ENCODE measurements at places on chromosomes 3 and 15.

GRCh38 chr3:9507586-9508578 lies 45.7 kb downstream of the LHFPL4 start:
- no peak for DNase-seq

GRCh38 chr3:72904163-72904562 lies 16.3 kb downstream of the GXYLT2 start:
- no peak for DNase-seq

- DNase-seq, result peak; percentile 19
These were observed 8.3 kb downstream of the HDGFL3 start for GRCh38 chr15:83199288-83199687.

DNA sequence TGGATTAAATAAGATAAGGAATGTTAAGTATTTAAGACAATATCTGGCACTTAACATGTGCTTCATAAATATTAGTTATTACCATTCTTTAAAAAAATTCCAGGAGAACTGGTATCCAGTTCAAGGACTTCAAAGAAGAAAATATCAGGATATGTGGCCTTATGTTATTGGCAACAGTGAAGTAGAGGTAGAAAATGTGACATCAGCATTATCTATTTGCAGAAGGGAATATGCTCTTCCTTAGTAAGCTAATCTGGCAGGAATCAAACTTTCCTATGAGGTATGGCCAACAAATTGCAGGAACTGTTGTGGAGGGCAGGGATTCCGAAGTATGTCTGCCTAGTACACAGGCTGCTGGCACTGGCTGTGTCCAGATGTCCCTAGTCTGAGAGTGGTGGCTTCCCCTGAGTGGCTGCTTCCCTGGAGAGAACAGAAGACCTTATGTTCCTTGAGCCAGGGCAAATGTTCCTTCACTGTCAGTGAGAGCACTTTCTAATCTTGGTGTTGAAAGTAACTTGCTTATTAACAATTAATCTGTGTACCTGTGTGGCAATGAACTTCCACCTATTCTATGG lies 351.7 kb upstream of the THRB start:
- DNase-seq, result no peak

- no peak for DNase-seq
These were observed 307.3 kb downstream of the SV2B start for GRCh38 chr15:91407269-91407889.

- no peak for DNase-seq
These were observed 8.3 kb upstream of the CRYGS start for GRCh38 chr3:186552408-186553031.

DNA sequence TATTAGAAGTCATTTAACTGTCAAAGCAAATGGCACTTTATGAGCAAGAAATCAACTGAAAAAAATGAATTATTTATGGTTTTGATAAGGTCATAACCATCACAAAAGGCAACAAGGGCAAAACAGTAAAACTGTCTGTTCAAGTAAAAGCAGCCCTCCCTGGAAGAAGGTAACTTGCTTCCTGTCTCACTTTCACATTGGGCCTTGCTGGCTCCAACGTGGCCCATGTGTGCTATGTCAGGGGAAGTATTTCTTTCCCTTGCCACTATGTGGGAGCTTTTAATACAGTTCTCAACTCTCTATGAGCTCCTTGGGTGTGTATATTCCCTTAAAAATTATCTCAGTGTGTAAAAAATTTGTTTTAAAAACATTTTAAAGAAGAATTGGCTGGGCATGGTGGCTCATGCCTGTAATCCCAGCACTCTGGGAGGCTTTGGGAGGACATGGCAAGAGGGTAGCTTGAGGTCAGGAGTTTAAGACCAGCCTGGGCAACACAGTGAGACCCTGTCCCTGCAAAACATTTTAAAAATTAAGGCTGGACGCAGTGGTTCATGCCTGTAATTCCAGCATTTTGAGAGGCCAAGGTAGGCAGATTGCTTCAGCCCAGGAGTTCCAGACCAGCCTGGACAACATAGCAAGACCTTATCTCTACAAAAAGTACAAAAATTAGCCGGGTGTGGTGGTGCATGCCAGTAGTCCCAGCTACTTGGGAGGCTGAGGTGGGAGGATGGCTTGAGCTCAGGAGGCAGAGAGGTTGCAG lies 45.2 kb upstream of the TJP1 start:
- no peak for DNase-seq

DNA sequence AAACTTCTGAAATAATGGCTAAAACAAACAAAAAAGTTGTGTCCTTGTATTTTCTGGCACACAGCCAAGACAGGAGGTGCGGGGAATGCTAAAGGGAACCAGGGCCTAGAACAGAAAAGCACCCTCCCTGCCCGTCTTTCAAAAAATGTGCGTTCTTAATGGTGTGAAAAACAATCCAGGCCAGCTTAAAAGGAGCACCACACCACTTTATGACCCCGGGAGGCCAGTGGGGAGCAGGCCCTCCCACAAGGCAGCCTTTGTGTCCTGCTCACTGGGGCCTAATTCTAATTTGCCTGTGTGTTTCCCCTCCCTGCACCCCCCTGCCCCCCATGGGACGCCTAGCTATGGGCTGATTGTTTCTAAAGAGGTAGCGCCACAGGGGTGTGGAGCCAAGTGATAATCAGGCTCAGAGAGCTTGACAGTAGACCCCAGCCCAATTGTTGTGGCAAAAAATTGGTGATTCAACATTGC lies 181.4 kb downstream of the GREM1 start:
- DNase-seq, result no peak

DNA sequence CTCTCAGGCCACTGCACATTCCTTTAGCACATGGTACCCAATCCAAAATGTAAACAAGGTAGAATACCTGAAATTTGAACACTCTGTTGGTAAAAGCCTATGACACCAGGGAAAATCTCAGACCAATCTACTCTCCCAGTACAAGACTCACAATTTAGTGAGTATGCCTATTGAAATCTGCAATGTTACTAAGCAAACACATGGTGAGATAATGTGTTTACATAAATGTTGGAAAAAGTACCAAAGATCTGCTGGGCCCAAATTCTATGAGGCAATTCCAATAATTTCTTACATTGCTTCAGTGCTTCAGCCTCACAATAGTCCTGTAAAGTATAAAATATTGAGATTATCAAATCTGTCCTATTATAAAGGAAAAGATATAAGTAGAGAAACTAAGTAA lies 536.1 kb downstream of the PYDC2 start:
- DNase-seq, result no peak

DNA sequence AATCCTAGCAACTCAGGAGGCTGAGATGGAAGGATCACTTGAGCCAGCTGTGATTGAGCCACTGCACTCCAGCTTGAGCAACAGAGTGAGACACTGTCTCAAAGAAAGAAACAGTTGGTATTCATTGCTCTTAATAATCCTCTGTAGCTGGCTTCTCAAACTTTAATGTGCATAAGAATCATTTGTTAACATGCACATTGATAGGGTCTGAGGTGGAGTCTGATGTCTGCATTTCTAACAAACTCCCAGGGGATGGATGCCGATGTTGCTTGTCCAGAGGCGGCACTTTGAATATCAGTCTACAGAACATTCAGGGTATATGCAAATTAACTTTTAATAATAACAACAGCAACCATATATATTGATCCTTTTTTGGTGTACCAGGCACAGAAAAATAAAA lies 39.9 kb downstream of the NKIRAS1 start:
- DNase-seq, result no peak

DNA sequence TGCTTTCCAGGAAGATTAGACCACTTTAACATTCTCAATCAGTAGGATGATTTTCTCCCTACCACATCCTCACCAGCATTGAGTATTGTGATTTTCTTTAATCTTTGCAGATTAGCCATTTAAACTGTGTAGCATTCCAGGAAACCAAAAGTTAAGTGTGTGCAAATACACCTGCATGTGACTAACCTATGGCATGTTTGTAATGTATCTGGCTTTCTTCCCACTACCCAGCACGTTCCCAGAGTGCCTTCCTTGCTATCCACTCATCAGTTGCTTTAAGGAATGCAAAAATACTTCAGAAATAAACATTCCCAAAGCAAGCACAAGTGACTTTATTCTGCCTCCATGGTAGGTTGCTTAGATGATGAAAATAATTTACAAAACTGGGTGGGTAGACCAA lies 74.2 kb downstream of the ATG7 start:
- no peak for DNase-seq

DNA sequence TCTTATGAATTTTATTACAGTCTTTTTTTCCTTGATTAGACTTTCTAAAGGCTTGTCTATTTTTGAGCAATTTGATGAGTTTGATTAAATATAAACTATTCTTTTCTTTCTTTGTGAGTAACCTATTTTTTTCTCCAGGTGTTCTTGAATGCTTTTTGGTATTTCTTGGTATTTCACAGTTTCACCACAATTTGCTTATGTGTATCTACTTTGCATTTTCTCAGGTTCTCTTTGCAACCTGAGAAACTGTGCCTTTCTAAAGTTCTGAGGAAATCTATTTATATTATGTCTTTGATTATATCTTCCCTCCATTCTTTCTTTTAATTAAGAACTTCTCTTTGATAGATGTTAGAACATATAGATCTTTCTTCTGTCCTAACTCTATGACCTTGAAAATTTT lies 117.1 kb upstream of the MLF1 start:
- DNase-seq, result no peak

DNA sequence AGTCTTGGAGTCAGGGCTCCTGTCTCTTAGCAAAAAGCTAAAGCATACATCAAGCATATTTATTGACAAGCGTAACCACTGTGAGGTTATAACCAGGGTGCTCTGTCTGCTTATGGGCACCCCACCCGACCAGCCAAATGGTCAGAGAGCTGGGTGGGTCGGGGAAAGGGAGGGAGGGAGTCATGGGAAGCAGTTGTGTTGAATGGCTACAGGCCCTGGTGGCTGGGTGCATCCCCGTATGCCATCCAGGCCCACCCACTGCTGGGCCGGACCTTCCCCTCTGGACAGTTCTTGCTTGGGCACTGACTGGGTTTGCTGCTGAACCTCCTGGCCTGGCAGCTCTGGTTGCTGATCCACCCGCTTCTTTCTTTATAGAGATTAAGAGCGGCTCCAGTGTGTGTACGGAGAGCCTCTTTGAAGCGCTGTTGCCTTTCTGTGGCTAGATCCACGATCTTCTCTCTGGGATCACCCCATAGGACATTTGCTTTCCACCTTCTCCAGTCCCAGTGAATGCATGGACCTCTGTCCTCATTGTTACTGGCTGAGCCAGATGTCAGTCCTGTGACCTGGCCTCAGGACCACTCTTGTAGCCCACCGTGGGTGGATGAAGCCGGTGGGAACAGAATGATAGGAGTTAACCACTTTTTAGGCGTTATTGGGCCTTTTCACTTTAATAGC lies 59.6 kb downstream of the SMAD3 start:
- no peak for DNase-seq

GRCh38 chr3:124879337-124879680 lies 7.9 kb downstream of the ITGB5 start:
- DNase-seq, result no peak

DNA sequence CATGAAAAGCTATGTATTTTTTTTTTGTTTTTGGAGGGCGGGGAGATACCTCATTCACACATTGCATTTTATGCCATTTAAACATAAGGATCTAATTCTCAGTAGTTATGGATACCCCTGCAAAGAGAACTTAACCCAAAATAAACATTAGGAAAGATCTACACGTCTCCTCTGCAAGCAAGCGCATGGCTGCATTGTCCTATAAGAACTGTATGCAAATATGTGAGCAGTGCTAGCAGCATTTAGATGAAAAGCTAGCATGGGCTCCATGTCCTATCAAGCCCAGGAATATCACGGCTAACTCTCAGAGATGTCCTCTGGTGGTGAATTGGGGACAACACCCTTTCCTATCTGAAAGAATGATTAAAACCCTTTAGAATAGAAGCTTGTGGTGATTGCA lies 292.8 kb downstream of the MEX3B start:
- no peak for DNase-seq

DNA sequence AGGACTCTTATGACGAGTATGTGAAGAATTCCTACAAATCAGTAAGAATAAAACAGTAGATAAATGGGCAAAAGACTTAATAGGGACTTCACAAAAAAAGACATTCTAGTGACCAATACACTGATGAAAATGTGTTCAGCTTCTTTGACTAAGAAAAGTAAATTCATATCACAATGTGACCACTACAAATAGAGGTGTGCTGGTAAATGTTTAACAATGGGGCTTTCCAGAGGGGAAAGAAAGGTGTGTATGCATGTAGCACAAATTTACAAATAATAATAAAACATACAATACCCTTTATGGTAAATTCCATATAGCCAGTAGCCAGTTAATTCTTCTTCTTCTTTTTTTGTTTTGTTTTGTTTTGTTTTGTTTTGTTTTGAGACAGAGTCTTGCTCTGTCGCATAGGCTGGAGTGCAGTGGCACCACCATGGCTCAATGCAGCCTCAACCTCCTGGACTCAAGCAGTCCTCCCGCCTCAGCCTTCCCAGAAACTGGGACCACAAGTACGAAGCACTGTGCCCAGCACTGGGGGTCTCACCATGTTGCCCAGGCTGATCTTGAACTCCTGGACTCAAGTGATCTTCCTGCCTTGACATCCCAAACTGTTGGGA lies 17.5 kb upstream of the NMD3 start:
- DNase-seq, result no peak

GRCh38 chr3:18735005-18735404 lies 309.9 kb upstream of the SATB1 start:
- no peak for DNase-seq

DNA sequence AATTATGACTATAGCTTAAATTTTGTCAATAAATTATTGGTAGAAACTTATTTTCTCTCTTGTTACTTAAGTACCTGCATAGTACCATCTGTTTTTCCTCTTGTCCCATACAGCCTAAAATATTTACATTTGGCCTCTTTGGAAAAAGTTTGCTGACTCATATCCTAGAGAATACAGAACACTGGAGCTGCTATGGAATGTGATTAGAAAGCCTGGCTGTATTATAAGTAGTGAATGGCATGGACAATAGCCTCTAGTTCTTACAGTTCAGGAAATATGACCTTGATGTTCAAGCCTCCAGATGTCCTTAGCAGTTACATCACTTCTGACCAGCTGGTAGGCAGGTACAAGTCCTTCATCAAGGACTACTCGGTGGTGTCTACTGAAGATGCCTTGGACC lies 28.3 kb downstream of the ST8SIA2 start:
- no peak for DNase-seq

DNA sequence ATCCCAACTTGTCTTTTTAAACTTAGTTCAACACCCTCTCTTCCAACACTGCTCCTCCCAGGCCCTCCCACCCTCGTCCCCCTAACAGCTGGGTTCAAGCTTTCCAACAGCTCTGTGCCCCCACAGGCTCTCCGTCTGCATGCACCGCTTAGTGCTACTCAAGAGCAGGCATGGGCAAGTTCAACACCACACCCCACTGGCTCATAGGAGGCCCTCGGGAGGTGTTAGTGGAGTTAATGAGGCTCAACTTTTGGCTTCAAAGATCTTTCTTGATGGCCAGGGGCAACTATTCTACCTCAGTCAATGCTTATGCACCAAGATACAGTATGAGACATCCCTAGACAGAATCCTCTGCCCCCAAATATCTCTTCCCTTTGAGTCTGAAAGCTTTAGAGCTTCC lies 114.4 kb downstream of the ANP32A start:
- no peak for DNase-seq

- peak; percentile 59 for DNase-seq
These were observed 27.0 kb upstream of the POLG start for GRCh38 chr15:89361451-89362202.

GRCh38 chr3:78130741-78131290 lies 1090.9 kb downstream of the ROBO2 start:
- no peak for DNase-seq

- no peak for DNase-seq
These were observed 26.8 kb upstream of the DUT start for GRCh38 chr15:48304398-48304797.

GRCh38 chr3:49733551-49733950 lies 9.8 kb upstream of the GMPPB start:
- DNase-seq, result no peak

Data from activated naive CD4-positive, alpha-beta T cell treated with anti-CD3 and anti-CD28 coated beads, Interleukin-2, amount 50 U/mL, for 16 hours (primary cell).